ENCODE measurements at places on chromosomes 2 and 18. TPM values are rescaled to one million over a fixed set of nuclear protein-coding genes. Genes with fewer than 3 reads are reported as not detected.
A peak's percentile ranks its signal among the peaks of the same experiment; 100 is the strongest.

DNA sequence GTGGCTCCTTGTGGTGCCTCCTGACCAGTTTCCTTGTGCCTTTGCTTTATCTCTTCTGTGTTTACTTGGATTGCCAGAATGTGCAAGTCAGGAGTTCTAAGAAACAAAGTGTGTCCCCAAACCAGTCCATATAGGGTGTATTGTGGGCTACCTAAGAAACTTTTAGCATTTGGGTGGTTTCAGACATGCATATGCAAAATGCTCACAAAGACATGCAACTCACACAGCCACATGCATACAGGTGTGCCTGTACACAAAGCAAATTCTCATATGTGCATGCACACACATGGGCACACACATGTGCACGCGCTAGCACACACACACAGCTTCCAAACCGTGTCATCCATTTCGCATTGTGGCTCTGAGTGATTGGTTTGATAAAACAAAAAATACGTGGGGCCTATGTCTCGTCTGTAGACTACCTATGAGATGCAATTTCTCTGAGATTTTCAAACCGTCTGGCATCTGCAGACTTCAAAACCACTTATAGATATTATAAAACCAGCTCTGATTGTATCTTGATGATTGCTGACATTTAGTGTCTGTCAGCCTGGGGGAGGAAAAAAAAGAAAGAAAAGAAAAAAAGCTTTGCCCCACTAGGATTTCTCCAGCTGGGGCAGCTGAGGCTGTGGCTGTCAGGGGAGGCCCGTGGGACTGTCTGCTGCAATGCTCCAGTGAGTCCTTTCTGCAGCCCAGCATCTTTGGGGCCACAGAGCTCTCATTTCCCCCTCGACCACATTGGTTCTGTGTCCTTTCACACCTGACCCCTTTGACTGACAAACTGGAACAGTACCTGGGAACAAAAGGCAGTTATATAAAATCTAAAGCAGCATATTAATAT, 556.1 kb downstream of the CMPK2 start:
- no peak for DNase-seq

DNA sequence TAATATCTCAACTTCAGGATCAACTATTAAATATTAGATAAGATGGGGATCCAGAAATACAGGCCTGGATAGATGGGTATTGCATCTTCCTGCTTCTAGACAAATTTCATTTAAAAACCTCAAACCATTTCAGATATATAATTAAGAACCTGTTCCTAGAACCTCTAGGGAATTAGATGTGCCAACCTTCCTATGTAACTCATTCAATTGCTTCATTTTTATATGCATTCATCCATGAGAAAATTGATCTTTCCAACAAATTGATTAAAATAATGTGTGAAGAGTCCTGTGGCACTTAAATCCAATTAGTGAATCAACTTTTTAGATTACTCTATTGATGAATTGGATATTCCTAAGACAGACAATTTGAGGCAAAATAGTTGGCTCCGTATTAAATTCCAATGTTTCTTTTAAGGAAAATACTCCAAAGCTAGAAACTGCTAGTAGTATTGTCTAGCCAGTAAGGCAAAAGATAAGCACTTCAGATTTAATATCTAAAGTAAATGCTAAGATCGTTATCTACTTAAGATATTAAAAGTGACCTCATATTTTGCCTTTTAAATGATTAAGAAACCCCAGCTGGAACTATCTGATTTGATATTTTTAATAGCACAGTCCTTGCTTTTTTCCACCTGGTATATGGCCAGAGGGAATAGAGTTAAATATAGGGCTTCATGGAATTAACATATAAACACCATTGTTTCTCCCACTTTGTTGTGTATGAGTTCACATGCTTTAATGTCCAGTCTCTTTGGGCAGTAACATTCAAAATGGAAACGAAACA, 35.8 kb downstream of the DARS1 start:
- DNase-seq: no peak

The ZNF385B gene
- 0.83 TPM for total RNA-seq

GRCh38 chr2:47616506-47616905, 166.4 kb upstream of the MSH6 start:
- DNase-seq: no peak

- DNase-seq: peak; percentile 18
These were observed 44.3 kb downstream of the ST3GAL5 start for GRCh38 chr2:85844486-85844885.

DNA sequence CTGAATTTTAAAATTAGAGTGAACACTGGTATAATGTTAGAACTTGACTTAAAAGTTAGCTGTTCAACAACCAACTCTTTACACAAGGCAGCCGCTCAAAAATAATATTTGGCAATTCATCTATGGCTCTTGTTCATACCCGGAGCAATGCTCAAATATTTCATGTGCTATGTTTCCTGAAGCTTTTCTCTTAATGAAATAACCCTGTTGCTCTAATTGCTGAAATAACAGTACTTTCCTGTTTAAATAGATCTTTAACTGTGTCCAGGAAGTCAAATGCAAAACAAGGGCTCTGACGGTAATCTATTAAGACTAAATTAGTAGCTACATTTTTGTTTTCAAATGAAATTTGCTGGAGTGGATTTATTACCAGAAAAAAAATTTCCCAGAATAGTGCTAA, 33.7 kb downstream of the RFTN2 start:
- no peak for DNase-seq

All from ureter (tissue), 1 donor.